ENCODE measurements at places on chromosomes 7 and 10.

DNA sequence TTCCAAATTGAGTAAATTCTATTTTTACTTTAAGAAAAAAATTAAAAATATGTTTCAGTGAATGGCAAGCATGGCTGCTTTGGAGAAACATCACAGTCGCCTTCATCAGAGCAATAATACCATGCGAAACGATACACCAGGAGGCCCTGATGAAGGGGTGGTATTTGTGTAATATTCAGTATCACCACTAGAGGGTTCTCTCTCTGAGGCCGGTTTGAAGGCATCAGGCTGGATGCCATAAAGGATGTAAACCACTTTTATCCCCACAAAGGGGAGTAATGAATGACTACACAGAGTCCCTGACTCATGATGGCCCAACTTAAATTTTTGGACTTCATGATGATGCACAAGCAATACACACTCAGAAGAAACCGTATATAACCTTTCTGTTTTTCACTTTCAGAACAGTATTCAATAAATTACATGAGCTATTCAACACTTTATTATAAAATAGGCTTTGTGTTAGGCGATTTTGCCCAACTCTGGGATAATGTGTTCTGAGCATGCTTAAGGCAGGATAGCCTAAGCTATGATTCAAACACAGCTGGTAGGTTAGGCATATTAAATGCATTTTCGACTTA lies 95.5 kb downstream of the PPP1R17 start:
- peak; percentile 11 for DNase-seq

- DNase-seq: no peak
These were observed 9.0 kb downstream of the MGAM2 start for GRCh38 chr7:142120524-142120923.

DNA sequence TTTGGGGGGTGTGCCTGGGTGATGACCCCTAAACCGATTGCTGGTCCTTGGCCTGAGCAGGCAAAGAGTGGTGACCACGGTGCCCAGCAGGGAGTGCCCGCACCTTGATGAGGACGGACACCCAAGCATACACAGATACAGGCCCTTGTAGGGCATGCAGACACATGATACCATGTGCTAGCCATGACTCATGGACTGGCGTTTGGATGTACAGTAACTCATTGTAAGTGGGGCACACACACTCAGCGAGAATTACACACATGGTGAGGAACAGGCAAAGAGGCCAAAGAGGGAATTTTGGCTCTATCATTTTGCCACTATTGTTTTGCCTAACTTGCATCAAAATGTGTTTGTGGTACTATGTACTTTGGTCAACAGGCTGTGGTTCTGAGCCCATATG lies 24.1 kb downstream of the KAZALD1 start:
- no peak for DNase-seq

DNA sequence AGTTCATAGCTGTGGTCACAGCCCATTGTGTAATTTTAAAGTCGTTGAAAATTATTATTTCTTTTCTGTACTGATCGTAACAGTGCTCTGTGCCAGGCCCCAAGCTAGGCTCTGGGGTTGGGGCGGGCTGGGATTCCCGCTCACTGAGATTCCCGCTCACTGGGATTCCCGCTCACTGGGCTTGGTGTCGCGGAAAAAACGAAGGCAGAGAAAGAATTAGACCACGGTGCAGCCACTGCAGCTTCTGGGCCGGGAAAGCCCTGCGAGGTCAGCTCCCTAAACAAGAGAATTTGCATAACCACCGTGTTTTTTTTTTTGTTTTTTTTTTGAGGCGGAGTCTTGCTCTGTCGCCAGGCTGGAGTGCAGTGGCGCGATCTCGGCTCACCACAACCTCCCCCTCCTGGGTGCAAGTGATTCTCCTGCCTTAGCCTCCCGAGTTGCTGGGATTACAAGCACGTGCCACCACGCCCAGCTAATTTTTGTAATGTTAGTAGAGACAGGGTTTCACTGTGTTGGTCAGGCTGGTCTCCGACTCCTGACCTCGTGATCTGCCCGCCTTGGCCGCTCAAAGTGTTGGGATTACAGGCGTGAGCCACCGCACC lies 31.2 kb downstream of the FOXK1 start:
- DNase-seq: no peak

GRCh38 chr10:6823770-6824169 lies 243.7 kb upstream of the PRKCQ start:
- DNase-seq: no peak

DNA sequence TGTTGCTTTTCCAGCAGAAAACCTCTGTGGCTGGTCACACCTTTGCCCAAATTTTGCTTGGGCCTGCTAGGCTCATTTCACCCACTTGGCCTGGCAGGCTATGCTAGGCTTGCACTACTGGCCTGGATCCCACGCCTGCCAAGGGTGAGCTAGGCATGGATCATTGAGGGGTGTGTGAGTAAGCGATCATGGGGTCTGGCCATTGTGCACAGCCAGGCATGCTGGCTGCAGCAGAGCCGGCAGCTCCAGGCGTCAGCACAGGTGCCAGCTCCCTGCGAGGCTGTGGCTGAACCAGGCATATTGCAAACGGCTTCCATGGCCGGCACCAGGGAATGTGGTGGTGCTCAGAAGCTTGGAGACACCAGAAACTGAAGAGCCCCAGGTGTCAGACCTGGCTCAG lies 19.2 kb downstream of the CFAP70 start:
- DNase-seq: no peak

DNA sequence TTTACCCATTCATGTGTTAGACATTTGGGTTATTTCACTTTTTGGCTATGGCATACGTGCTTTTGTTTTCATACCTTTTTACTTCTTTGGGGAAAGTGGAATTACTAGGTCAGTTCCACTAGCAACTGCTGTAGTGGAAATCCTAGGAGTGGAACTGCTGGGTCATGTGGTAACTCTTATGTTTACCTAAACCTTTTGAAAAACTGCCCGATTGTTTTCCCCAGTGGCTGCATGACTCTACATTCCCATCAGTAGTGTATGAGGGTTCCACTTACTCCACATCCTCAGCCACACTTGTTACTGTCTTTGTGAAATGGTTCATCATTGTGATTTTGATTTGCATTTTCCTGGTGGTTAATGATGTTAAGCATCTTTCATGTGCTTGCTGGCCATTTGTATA lies 82.3 kb downstream of the TAX1BP1 start:
- DNase-seq: no peak

- DNase-seq: no peak
These were observed 20.8 kb downstream of the LAT2 start for GRCh38 chr7:74230446-74231231.

DNA sequence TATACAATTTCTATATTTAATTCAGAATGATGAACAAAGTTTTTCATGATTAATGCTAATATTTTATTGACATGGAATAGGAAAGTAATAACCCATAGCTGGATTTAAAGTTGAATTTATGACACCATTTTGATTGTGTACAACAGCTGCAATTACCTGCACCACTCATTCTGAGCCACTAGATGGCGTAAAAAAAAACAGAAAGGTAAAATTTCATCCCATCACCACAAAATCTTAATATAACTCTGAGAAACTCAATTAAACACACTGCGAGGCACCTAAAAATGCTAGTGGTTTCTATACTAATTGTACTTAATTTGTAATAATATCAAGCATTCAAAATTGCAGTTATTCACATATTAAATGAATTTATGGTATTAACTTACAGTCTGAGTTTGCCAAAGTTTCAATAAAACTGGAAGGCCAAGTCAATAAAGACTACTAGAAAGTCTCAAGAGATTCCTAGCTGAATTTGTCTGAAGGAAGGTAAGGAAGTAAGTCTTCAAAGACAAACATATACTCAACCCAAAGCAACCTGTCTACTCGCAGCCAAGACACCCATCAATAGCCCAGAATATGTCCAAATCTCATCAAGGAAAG lies 182.5 kb downstream of the SKAP2 start:
- DNase-seq: no peak

- no peak for DNase-seq
These were observed 136.8 kb downstream of the C10orf105 start for GRCh38 chr10:71582506-71583475.

GRCh38 chr7:30533886-30534285 lies 29.3 kb upstream of the GGCT start:
- DNase-seq: no peak

- DNase-seq: no peak
These were observed 112.9 kb upstream of the LYZL2 start for GRCh38 chr10:30742471-30742870.

DNA sequence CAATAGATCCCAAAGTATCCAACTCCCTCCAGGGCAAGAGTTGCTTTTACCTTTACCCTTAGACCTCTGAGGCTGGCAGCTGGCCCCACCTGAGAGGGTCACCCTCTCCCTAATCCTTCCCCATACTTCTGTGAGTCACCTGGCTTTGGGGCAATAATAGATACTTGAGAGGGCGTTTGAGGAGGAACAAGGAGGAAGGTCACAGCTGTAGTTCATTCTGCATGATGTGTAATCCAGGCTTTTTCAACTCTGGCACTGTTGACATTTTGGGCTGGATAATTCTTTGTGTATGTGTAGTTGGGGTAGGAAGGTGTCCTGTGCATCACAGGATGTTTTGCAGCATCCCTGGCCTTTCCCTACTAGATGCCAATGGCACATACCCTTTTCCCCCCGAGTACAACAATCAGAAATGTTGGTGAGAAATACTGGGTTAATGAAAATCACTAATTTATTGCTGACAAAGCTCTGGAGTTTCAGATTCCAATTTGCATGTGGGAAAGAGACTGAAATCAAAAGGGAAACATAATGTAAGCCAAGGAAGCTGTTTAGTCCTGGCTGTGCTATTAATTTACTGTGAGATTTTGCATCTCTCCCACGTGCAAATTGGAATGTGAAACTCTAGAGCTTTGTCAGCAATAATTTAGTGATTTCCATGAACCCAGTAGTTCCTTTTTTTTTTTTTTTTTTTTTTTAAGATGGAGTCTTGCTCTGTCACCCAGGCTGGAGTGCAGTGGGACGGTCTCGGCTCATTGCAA lies 3.6 kb downstream of the BLVRA start:
- no peak for DNase-seq

DNA sequence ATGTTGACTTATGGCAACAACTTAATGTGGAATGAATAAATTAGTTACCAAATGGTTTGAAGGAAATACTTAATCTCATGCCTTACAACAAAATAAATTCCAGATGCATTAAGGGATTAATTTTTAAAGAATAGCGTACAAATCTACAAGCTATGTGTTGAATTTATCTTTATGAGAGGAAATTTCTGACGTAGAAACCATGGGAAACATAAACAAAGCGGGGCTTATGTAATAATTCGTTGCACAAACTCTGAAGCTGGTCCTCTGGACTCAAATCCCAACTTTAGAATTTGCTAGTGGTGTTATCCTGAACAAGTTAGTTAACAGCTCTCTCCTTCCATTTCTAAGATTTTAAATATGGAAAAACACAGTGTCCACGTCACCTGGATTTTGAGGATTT lies 137.4 kb upstream of the CALCR start:
- no peak for DNase-seq

- DNase-seq: no peak
These were observed 62.0 kb upstream of the NRBF2 start for GRCh38 chr10:63071145-63071544.

DNA sequence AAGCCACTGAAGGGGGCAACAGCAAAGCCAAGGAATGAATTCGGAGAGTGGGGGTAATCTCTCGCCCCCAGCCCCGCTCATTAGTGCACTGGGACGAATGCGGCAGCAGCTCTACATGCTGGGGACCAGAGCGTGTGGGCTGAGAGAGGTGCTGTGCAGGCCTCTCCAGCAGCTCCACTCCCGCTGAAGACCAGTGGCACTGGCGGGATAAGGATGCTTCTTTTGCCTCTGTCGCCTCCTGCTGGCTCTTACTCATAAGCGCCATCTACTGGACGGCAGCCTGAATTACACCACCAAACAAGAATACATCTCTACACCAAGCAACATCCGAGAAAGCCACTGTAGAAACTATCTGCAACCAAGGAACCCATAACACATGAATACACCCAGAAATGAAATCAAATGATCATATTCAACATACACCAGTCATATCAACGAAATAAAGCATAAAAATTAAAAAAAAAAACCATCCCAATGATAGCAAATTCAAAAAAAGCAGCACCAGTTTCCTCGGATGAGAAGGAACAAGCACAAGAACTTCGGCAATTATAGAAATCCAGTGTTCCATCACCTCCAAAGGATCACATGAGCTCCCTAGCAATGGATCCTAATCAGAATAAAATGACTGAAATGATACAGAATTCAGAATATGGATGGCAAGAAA lies 79.0 kb upstream of the TMEM168 start:
- peak; percentile 69 for DNase-seq

DNA sequence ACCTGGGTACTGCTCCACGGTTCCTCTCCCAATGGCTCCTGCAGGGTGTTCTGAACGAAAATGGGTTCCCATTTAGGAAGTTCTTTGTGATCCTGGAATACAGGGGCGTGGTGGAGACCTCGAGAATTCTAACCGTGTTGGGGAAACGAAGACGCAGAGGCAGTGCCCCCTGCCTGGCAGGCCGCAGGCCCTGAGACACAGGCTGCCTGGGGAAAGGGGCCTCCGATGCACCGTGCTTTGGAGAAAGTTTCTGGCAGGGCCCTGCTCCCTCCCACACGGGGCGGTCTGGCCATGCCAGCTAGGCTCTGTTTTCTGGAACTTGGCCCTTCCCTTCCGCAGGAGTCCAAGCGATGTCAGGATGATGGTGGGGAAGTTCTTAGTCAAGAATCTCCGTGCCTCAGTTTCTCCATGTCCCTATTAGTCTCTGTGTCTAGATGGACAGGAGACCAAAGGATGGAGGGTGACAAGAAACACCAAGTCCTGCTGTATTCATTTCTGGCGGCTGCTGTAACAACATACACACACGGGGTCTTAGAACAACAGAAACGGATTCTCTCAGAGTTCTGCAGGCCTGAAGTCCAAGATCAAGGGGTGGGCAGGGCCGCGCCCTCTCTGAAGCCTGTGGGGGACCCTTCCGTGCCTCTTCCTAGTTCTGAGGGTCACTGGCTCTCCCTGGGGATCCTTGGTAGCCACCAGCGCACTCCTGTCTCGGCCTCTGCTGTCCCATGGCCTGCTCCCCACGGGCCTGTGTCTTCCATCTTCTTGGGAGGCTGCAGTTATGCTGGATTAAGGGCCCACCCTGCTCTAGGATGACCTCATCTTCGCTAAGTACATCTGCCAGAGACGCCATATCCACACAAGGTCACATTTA lies 27.7 kb downstream of the PRKAG2 start:
- DNase-seq: no peak

- DNase-seq: no peak
These were observed 638.5 kb downstream of the CCSER2 start for GRCh38 chr10:84966708-84967441.

- no peak for DNase-seq
These were observed 94.0 kb downstream of the DIP2C start for GRCh38 chr10:595473-595872.

GRCh38 chr7:156356551-156356950 lies 284.0 kb upstream of the RNF32 start:
- DNase-seq: no peak

DNA sequence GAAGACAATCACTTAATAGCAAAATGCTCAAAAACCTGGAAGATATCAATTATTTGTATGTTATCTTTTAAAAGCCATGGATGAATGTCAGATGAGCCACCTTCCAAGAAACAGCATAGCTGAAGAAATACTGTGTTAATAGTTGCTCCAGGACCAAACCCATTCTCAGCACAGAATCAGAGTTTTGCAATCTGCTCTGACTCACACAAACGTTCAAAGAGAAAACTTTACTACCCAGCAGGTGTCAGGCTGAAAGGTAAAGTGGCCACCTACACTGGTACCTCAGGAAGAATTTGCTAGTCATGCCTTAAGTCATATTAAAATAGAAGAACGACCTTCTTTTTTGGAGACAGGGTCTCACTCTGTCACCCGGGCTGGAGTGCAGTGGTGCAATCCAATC lies 526.5 kb downstream of the PARD3 start:
- no peak for DNase-seq

GRCh38 chr10:4107285-4107851 lies 322.4 kb upstream of the KLF6 start:
- no peak for DNase-seq

GRCh38 chr7:154451480-154452457 lies 399.6 kb downstream of the DPP6 start:
- no peak for DNase-seq

Data from BE2C (cell line).